Activated naive CD8-positive, alpha-beta T cell treated with anti-CD3 and anti-CD28 coated beads, Interleukin-2, amount 10 ng/mL, durations not matched to agents 7 days and 5 days (primary cell): ENCODE measurements at places on chromosomes 12 and 14. TPM values are rescaled to one million over a fixed set of nuclear protein-coding genes. Genes with fewer than 3 reads are reported as not detected.

- no peak overlapping the region for H3K4me3 ChIP-seq
- H3K36me3 ChIP-seq, result no peaks in the 10 kb centered on the region
- no peak overlapping the region for H3K27ac ChIP-seq
- no peak for DNase-seq
Measured at GRCh38 chr14:62307844-62308243, 545.6 kb downstream of the SNAPC1 start.

RDH16 gene
- total RNA-seq, result 0.69 TPM

SLCO1B1 gene
- not detected for total RNA-seq

DNA sequence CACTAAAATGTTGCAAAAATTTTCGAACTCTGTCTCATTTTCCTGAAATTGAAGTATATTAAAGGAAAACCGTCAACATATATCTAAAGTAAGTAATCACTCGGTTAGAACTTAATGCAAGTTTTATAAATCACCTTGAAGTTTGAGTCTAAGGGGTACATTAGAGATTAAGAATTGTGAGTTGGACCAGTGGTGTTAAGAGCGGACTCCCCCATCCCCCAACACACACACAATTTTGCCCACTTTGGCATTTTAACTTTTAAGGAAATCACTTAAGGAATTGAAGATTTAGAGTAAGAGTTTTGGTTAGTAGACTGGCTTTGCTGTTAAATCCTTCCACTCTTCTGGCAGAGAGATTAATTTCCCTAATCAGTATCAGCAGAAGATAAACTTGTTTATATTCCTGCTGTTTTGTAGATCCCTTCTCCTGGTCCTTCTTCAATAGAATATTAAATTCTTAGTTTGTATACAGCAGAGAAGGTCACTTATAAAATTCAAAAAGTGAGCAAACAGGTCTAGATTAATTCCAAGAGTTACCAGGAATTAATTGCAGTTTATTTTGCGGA lies 1.5 kb downstream of the HIF1A start:
- H3K4me1 ChIP-seq, result peaks cover 40% of the 10 kb centered on the region
- no peak for DNase-seq
- no peaks in the 10 kb centered on the region for H3K27me3 ChIP-seq
- peaks cover 29% of the 10 kb centered on the region for H3K36me3 ChIP-seq
- H3K27ac ChIP-seq, result peak overlapping the region; percentile 96
- H3K4me3 ChIP-seq, result peak overlapping the region; percentile 97

- H3K27ac ChIP-seq, result peak overlapping the region; percentile 98
- no peaks in the 10 kb centered on the region for H3K27me3 ChIP-seq
- peaks cover 51% of the 10 kb centered on the region for H3K36me3 ChIP-seq
Measured at GRCh38 chr14:50039734-50040400, 76.5 kb downstream of the VCPKMT start.

- H3K4me1 ChIP-seq, result peaks cover 7% of the 10 kb centered on the region
- no peaks in the 10 kb centered on the region for H3K36me3 ChIP-seq
- H3K27me3 ChIP-seq, result peaks cover 13% of the 10 kb centered on the region
- H3K4me3 ChIP-seq, result no peak overlapping the region
- DNase-seq, result no peak
Measured at GRCh38 chr14:104049576-104050240, 35.8 kb upstream of the ASPG start.

GRCh38 chr12:7935590-7936581 lies at the start of gene SLC2A3:
Gene SLC2A3, minus strand, starts transcription at chr12:7936187. Its CDS starts 153 bp downstream, at chr12:7936034.
- no peak within 1 kb of the TSS for H3K4me3 ChIP-seq
- peak; percentile 75 for DNase-seq
- H3K4me1 ChIP-seq, result peaks cover 14% of the 10 kb centered on the region
- H3K27me3 ChIP-seq, result no peaks in the 10 kb centered on the region

- peaks cover 38% of the 10 kb centered on the region for H3K4me1 ChIP-seq
- peaks cover 16% of the 10 kb centered on the region for H3K36me3 ChIP-seq
- H3K4me3 ChIP-seq, result peak overlapping the region; percentile 92
- DNase-seq, result no peak
- H3K27me3 ChIP-seq, result no peaks in the 10 kb centered on the region
Measured at GRCh38 chr14:55028066-55028465, 1.0 kb downstream of the SOCS4 start.

DNA sequence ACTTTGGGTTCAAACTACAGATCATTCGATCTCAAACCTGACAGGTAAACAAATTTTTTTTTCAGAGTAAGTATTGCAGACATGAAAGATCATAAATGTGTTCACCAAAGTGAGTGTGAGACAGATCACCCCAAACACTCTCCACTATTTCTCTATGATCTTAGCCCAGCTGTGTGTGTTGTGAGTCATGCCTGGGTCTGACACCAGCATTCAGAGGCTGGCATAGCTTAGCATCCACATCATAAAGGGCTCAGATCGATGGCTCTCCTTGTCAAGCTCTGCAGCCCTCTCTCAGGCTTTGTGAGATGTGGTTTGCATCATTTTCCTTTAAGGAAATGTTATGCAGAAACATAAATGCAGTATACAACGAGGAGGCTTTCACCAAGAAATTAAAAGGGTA lies 164.9 kb downstream of the ETV6 start:
- H3K4me3 ChIP-seq, result no peak overlapping the region
- DNase-seq, result no peak
- H3K36me3 ChIP-seq, result peaks cover 4% of the 10 kb centered on the region
- no peaks in the 10 kb centered on the region for H3K27me3 ChIP-seq
- H3K4me1 ChIP-seq, result peaks cover 11% of the 10 kb centered on the region

- H3K4me3 ChIP-seq, result no peak overlapping the region
- no peaks in the 10 kb centered on the region for H3K4me1 ChIP-seq
- no peaks in the 10 kb centered on the region for H3K36me3 ChIP-seq
- peak; percentile 60 for DNase-seq
- H3K27me3 ChIP-seq, result no peaks in the 10 kb centered on the region
Measured at GRCh38 chr14:101235335-101236103, 325.8 kb upstream of the DIO3 start.

- peak; percentile 16 for DNase-seq
- no peak overlapping the region for H3K27ac ChIP-seq
- H3K4me1 ChIP-seq, result no peaks in the 10 kb centered on the region
- H3K36me3 ChIP-seq, result no peaks in the 10 kb centered on the region
- peaks cover 2% of the 10 kb centered on the region for H3K27me3 ChIP-seq
- no peak overlapping the region for H3K4me3 ChIP-seq
Measured at GRCh38 chr14:104145826-104146601, 7.6 kb downstream of the KIF26A start.
